Cerebellum (tissue), 4 donors: ENCODE measurements at places on chromosomes 12 and 14. TPM values are rescaled to one million over a fixed set of nuclear protein-coding genes. Genes with fewer than 3 reads are reported as not detected.

Gene FZD10
- 14.1 TPM for total RNA-seq

GRCh38 chr14:79730953-79731352 is 480.4 kb downstream of the DIO2 start:
- no peak for DNase-seq

- no peak for DNase-seq
These were observed 170.7 kb upstream of the MYL2 start for GRCh38 chr12:111091051-111091450.

Gene FICD
- total RNA-seq, result 3.4 TPM
